Uterus (tissue), 4 donors: ENCODE measurements at places on chromosomes 13 and 19.

- peak; percentile 39 for DNase-seq
Observed at GRCh38 chr13:102310691-102311418, 91.0 kb downstream of the FGF14 start.

DNA sequence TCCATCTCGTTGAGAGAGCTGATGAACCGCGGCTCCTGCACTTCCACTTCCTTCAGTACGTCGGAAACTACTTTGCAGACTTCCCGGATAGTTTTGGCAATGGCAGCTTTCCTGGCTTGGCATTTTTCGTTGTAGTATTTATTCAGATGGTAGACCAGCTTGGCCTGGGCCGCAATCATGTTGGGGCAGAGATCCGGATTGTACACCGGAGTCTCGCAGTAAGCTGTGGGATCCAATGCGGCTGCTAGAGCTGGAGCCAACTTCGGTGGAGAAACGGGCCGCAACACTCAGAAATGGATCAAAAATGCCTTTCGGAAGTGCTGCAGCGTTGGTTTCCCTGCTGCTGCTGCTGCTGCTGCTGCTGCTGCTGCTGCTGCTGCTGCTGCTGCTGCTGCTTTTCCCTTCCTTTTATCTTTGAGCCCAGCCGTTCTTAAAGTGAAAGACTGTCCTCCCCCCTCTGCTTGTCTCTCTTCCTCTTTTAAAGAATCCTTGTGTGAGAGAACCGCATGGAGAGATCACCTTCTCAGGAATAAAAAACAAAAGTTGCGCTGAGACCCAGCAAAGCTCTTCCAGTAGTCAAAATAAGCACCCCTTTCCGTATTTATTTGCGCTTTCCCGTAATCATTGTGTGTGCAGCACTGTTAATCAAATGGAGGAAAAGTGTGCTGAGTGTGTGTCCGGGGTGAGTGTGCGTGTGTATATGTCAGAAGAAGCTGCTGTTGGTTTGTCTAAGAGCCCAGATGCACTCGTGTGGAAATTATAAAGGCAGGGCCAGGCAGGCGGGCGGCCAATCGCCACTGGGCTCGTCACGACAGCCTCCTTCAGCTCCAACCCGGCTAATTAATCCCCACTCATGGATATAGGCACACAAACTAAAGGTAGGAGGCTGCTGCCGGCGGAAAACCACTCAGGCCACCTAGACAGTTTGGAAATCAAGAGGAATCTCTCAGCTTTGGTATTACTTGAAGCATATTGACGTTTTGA, at the start of gene MAB21L1:
TSS of gene MAB21L1 (minus strand) at position 730 of the 984 bp plus-strand sequence. CDS start at position 179, 551 bp downstream.
- no peak for DNase-seq

GRCh38 chr19:49189259-49189658, 31.7 kb downstream of the TRPM4 start:
- no peak for DNase-seq

DNA sequence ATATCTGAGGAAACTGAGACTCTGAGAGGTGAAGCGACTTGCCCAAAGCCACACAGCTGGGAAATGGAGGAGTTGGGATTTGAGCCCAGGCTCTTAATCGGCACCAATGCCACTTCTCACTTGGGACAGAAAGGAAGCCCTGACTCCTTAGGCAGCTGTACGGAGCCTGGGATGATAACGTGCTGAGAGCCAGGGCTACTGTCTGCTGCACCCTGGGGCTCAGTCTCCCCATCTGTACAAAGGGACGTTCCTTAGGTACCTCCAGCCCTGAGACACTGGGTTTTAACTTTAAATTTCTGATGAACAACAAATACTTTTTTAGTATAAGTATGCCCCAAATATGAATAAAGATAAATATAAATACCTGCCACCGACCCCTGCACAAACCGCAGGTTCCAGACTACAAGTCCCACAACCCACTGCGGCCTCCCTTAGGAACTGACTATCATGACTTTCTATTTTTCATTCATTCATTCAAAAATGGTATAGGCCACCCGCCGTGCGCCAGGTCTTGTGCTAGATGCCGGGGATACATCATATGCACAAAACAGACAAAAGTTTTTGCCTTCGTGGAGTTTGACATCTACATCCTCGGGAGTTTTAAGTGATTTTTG, 776 bp upstream of the NCLN start:
- peak; percentile 80 for DNase-seq

- no peak for DNase-seq
Observed at GRCh38 chr19:10998666-10999065, 37.8 kb downstream of the SMARCA4 start.

DNA sequence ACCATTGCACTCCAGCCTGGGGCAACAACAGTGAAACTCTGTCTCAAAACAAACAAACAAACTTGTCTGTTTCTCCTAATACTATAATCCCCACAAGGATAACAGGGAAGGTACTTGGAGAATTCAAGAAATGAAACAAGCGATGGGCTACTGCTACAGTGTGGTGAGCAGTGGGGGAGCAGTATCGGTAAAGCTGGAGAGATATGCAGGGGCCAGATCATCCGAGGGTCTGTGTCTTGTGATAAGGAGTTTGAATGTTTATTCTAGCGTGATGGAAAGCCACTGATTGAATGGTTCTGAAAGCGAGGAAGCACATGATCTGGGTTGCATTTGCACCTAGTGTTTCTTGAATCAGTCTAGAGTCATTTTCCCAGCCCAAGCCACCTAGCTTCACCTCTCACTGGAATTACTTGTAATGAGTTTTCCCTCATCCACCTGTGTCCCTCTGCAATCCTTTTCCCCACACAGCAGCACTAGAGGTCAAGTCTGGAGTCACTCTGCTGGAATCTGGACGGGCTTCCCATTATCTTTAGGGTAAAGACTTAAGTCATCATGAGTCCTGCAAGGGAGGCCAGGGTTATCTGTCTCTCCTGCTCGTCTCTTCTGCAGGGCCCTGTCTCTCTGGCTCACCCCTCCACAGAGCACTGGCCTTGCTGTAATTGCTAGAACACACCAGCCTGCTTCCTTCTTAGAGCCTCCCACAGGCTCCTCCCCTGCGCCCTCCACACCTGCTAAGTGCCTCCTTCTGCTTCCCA, 162.3 kb downstream of the KLF5 start:
- no peak for DNase-seq

- no peak for DNase-seq
Observed at GRCh38 chr13:106276876-106277275, 258.6 kb downstream of the EFNB2 start.

GRCh38 chr19:45981350-45981749, 7.7 kb upstream of the NOVA2 start:
- no peak for DNase-seq

DNA sequence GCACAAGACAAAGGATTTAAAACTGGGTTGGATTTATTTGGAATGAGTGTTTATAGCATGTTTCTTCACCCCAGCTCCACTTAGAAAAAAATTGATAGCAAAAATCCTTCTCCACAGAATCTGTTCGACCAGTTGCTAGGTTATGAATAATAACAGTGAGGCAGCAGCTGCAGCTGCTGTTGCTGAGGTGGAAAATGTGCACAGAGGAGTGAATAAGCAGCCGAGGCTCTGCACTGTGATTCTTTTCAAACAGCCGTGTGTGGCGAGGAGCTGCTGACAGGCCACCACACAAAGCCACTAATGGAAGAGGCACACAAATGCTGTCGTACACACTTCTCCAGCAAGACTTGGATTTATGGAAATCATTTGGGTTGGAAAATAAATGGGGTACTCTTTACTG, 6.4 kb upstream of the RASL11A start:
- DNase-seq, result no peak

GRCh38 chr13:94620286-94620896, 18.7 kb downstream of the GPR180 start:
- DNase-seq, result no peak

DNA sequence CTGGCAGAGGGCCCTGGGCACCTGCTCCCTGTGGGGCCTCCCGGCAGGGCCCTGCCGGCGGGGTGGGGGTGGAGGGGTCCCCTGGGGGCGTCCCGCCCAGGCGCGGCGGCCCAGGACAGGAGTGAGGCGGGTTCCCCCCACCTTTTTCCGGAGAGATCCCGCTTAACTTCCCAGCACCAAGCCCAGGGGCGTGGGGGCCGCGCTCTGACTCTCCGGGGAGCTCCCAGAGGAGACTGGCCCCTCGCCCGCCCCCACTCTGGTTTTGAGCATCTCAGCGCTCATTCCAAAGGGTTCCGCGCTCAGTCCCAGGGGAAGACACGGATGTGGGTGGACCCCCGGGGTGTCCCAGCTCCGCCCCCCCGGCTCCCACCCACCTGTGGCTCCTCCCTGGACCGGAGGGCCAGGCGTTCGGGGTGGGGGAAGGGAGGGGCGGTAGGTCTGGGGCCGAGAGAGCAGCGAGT, 476 bp downstream of the C2CD4C start:
- DNase-seq, result no peak
